ENCODE measurements at places on chromosomes 6 and 20.

DNA sequence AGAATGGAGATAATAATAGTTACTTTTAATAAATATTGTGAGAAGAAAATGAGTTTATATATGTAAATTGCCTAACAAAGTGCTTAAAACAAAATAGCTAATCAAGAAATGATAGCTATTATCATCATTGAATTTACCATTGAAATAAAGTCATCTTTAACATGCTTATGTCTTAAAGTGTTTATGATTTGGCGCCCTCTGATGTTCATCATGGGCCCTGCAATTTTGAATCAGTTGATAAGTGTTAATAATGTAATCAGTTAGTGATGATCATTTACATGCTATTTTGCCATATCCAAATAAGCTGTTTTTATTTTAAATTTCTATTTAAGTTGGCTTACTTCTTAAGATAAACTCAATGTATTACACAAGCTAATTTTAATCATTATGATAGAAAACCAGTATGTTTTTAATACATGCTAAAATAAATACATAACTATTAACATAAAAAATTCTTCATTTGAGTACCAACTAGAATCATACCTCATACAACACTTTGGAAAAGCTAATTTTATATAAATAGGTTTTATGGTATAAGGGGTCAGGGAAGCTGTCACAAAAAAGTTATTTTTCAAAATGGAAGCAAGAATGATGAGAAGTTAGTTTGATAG, 39.2 kb upstream of the TPD52L1 start:
- DNase-seq, result no peak

- DNase-seq, result peak; percentile 22
Measured at GRCh38 chr20:35773154-35773751, 1.4 kb downstream of the PHF20 start.

- no peak for DNase-seq
Measured at GRCh38 chr6:139474145-139475108, 100.0 kb upstream of the CITED2 start.

GRCh38 chr20:19589787-19590362, 168.2 kb upstream of the RIN2 start:
- DNase-seq, result no peak

DNA sequence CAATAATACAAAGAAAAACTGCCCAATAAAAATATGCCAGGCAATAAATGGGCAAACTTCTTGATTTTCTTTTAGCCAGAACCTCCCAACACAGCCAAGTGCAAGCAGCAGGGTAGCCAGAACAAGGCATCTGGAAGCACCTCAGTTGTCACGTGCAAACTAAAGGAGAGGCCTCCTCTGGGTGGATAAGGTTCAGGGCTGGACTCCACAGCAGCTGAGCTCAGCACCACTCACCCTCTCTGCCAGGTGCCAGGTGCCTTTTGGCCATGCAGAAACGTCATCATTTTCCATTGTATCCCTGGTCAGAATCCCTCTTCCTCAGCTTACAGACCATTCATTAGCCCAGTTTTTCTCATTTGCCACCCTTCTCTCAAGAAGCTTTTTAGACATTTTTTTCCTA, 52.7 kb downstream of the SOD2 start:
- DNase-seq, result no peak

- no peak for DNase-seq
Measured at GRCh38 chr6:38543022-38543421, 96.7 kb downstream of the BTBD9 start.

DNA sequence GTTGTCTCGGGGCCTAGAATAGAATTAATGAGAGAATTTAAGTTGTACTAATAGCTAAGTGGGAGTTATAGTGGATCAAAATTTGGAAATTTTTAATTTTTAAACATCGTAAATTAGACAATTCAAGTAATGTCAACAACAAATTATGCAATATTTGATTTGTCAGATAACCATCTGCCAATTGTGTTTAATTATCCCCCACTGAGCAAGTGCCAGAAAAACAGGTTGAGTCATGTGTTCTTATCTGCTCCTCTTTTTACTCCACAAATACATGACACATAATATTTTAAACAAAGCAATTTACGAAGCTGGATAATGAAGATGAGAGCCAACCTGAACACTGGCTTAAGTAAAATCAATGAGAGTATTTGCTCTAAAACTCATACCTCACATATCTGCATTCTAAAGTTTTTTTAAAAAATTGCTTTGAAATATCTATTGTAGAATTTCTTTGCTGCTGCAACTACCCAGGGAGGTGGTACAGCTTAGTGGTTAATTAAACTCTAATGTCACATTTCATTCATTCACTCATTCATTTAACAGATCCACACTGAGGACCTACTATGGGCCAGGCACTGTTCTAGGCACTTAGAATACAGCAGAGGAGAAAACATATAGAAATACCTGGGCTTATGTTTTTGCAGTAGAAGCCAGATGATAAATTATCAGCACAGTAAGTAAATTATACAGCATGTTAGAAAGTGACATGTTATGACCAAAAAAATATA, 57.1 kb upstream of the MAP7 start:
- no peak for DNase-seq

GRCh38 chr6:25329982-25330381, 50.8 kb downstream of the CARMIL1 start:
- DNase-seq, result no peak

- no peak for DNase-seq
Measured at GRCh38 chr6:142834853-142835252, 110.1 kb downstream of the HIVEP2 start.

GRCh38 chr6:105388392-105388791, 14.5 kb downstream of the PREP start:
- DNase-seq, result no peak

GRCh38 chr6:31945507-31946369, at the start of gene CFB:
TSS of gene CFB (plus strand) at chr6:31946095. CDS start at chr6:31946222, 127 bp downstream.
- no peak for DNase-seq

- no peak for DNase-seq
Measured at GRCh38 chr20:12467758-12468157, 541.0 kb upstream of the SPTLC3 start.

- DNase-seq, result no peak
Measured at GRCh38 chr6:135030056-135030473, 24.6 kb downstream of the HBS1L start.

GRCh38 chr6:78589436-78589835, 277.9 kb upstream of the IRAK1BP1 start:
- DNase-seq, result no peak

GRCh38 chr6:153145591-153145990, 14.5 kb upstream of the RGS17 start:
- no peak for DNase-seq

GRCh38 chr20:38095017-38095686, 61.6 kb downstream of the RPRD1B start:
- no peak for DNase-seq

- no peak for DNase-seq
Measured at GRCh38 chr6:42720739-42721138, 1.7 kb downstream of the PRPH2 start.

- no peak for DNase-seq
Measured at GRCh38 chr6:133980168-133980567, 27.1 kb downstream of the TBPL1 start.

- DNase-seq, result no peak
Measured at GRCh38 chr20:17579369-17580039, 9.6 kb downstream of the DSTN start.

- no peak for DNase-seq
Measured at GRCh38 chr20:53330601-53331140, 263.0 kb downstream of the ZNF217 start.

DNA sequence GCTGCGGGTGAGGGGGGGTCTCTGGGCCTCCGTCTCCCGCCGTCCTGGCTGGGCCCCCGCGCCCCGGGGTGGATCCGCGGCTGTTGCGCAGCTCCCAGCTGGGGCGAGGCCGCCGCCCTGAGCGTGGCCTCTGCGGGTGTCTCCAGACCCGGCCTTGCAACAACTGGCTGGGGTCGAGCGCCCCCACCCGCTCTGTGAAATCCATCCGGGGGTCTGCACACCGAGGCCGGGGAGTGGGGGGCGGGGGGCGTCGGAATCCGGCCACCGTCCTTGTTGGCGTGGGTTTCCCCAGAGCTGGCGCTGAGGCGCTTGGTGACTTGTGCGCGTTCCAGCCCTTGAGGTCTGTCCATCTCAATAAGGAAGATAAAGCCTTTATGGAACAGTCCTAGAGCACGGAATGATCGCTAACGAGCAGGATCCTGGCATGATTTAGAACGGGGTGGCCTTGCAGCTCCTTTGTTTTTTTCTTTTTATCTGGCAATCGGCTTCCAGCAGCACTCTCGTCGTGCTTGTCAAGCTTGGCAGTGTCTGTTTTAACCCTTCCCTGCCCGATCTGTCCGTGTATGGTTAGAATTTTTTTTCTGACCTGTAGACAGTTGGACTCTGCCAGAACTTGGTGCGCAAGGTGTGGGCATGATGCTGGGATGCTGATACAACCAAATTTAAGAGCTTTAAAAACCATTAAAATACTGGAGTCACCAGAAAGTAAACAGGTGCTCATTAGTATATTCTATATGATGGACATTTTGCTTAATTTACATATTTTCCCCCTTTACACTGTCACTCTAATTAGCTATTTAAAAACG, 675 bp downstream of the DSTN start:
- DNase-seq, result peak; percentile 0

DNA sequence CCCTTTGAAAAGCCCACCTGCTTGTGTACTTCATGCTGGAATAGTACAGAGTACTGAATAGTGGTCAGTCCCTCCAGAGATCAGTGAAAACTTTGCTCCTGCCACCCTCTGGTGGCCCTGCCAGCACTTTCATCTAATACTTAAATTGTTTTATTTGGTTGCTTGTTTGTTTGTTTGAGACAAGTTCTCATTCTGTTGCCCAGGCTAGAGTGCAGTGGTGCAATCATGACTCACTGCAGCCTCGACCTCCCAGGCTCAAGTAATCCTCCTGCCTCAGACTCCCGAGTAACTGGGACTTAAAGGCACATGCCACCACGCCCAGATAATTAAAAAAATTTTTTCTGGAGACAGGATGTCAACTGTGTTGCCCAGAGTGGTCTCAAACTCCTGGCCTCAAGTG, 9.1 kb downstream of the FAM83D start:
- DNase-seq, result no peak

DNA sequence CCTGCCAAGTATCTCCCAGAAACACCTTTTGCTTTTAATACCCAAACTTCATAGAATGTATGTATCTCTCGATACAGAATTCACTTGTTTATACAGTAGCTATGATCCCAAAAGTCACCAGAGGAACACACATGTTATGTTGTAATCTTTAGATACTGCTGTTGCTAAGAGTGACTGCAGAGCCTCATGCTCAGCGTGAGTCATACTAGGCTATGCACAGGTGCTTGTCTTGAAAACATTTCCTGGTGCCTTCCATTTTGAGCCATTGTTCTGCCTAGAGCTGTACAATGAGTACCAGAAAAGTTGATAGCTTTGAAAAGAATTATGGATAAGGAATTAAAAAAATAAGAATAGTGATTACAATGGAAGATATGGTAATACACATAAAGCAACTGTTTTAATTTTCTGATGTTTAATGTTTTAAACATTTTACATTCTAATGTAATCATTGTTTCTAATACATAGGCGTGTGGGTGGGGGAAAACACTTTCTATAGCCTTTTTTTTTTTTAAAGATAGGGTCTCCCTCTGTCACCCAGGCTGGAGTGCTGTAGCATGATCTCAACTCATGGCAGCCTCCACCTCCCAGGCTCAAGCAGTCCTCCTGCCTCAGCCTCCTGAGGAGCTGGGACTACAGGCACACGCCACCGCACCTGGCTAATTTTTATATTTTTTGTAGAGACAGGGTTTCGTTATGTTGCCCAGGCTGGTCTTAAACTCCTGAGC, 79.4 kb downstream of the CD24 start:
- no peak for DNase-seq

DNA sequence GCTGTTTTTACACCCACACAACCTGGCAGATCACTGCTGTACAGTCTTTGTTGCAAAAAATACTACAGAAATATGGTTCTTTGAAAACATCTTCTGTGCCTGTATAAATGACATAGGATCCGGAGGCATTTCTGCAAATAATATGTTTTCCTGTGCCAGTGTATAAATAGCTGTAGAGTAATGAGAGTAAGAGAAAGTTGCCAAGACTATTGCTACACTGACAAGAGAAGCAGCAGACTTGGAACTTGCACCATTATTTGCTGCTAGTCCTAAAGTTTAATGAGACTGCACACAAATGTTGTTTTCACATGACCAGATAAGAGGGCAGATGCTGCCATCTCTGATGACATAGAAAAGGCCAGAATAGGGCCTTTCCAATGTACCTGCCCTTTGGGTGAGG, 50.0 kb upstream of the DTNBP1 start:
- no peak for DNase-seq

DNA sequence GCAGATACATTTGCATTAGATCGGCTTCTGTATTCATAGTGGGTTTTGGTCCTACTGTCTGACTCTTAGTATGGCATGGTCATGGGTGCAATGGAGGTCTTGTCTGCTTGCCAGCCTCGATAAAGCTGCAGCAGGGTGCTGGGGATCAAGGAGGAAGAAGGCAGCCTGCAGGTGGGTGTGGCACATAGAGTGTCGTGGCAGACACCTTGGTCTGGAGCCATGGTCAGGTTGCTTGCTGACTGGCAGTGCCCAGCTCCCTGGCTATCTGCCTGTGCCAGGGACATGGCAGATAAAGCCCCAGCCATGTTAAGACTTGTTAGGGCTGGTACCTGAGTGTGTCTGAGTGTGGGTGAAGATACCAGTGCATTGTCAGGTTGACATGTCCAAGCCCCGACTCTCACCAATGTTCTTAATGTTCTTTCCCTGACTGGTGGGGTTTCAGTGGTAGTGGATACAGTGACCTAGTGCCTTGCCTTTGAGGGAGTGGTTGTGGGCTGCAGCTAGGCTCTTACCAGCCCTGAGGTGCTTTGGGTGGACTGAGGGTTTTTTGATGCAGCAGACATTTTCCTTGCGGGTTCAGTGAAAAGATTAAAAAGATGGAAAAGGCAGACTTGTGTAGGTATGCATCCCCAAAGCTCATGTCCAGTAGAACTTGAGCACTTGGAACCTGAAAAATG, 1.8 kb downstream of the FAM83D start:
- no peak for DNase-seq

Data from effector memory CD4-positive, alpha-beta T cell (primary cell).